ENCODE measurements at places on chromosomes 2 and 18.

DNA sequence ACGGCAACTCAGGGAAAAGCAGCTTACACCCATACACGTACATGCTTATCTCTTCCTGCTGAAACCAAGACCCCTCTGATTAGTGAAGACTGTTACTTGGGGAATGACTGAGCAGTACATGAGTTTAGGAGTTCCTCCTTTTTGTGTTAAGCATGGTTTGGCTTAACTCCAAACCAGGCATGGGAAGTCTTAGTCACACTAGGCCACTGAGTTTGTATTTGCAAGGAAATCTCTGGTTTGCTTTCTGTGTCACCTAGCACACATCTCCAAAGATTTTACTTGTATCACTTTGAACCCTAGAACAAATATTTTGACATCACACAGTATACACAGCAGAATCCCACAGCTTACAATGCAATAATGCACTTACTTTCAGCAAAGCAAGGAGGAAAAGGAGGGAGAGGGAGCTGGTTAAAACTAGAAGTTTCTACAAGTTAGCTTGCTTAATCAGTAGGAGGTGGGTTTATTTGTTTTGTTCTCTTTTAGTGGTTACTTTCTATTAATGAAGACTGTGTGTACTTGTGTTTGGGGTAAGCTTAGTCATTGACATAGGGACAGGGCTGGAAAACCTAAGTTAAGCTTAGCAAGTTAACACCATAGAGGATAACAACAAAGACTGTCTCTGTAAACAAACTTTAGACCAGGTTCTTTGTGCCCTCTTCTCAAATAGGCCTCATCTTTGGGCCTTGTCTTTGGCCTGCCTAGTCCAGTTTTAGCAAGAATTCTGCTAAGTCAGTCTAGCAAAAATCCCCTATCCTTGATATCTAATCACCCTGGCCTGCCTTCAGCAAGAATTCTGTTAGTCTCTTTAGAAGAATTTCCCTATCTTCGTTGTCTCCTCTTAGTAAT, 219.4 kb downstream of the MREG start:
- peak; percentile 56 for DNase-seq

DNA sequence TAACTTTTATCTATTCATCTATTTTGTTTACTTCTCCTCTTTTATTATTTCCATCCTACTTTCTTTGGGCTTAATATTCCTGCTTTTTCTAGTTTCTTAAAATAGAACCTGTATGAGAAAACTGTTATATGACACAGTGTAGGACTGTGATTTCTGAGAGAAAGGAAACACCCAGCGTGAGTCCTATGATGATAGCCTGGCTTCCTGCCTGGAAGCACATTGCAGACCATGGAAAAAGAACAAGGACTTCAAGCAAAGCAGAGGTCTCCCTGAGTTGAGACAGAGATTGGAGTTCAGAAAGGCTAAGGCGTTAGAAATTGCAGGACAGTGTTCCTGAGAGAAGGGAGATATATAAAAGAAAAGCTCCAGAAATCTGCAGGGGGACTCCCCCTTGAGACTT, 7.8 kb downstream of the RBM44 start:
- DNase-seq: no peak

GRCh38 chr2:174166261-174166660, 82.1 kb downstream of the OLA1 start:
- DNase-seq: no peak

DNA sequence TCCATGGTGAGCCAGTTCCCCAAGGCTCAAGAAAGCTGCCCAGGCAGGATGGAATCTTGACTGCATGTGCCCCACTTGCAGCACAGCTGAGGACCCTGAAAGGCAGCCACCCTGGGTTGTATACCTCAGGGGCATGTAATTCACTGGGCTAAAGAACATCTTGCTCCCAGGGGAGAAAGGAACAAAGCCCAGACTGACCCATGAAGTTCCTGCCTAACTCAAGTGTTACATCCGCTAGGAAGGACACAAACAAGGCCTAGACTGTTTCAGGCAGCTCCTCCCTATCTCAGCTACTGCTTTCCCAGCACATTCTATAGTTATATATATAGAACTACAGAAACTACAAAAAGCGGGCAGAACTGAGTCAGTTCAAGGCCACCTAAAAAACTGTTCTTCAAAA, 69.0 kb downstream of the RBM43 start:
- DNase-seq: no peak

DNA sequence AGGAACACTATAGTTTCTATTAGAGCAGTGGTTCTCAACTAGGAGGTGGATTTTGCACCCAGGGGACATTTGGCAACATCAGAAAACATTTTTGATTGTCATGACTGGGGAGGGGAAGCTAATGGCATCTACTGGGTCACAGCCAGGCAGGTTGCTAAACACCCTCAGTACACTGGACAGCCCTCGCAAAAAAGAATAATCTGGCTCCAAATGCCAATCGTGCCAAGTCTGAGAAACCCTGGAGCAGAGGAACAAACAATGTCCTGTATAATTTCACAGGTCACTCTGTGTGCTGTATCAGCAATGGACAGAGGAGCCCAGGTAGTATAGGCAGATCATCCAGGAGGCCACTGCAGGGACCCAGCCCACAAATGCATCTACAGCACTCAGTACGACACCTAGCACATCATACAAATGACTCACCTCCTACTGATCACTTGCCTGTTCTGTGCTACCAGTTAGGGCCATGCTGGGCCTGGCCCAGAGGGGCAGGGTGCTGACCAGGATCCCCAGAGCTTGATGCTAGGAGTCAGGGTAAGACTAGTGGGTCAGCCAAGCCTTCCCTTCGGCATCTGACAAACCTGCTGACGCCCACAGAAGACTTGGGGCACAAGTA, 37.6 kb downstream of the SFXN5 start:
- no peak for DNase-seq

GRCh38 chr2:26033270-26033817, 540 bp upstream of the RAB10 start:
- peak; percentile 86 for DNase-seq

GRCh38 chr2:204251158-204251997, 293.9 kb upstream of the PARD3B start:
- DNase-seq: no peak

DNA sequence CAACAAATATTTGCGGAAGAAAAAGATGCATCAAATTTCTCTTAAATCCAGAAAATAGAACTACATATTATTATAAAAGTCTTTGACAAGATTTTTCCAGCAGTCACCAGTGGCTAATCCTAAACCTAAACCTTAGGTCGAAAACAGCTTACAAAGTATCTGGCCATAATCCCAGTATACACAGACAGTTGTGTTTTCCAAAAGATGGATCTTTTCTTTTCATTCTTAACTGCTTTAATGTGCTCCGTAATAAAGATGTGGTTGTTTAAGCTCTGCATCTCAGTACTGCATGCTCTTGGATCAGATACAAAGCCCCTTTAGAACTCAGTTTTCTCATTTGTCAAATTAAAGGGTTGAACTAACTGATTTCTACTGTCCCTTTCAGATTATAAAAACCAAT, 247.8 kb downstream of the TXNL1 start:
- no peak for DNase-seq

DNA sequence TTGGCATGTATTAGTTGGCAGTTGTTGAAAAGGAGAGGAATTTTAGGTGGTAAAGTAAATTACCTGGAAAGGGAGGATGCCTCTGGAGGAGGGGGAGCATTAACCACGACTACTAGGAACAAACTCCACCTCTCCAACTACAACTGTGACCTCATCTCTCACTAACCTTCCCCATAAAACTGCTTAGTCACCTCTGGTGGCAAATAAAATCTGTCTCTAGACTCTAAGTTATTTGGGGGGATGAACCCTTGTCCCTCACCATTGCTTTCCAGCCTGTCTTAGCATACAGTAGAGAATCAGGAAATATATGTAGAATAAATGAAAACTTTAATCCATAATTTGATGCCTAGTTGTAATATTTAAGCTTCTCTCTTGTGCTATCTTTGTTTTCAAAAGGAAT, 27.6 kb upstream of the MYO1B start:
- DNase-seq: peak; percentile 89

DNA sequence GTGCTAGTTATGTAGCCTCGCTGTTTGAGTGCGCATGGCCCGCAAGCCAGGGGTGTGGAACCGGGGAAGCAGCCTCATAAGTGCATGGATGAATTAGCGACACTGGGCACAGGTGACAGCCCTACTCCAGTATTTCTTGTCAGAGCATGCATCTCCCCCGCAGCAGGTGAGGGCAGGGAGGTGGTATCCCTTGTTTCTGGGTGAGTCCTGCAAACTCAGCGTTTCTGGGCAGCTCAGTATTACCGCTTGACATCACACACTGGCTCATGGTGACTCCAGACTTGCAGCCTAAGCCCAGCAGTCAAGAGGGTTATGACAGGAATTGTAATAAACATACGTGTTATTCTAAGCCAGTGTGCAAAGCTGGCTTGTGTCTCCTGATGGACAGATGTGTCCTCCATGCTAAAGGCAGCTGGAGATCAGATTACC, 2.5 kb downstream of the CABLES1 start:
- no peak for DNase-seq

GRCh38 chr2:108184419-108184818, 55.3 kb upstream of the SULT1C3 start:
- peak; percentile 37 for DNase-seq

- no peak for DNase-seq
Measured at GRCh38 chr2:144925886-144926285, 406.0 kb upstream of the ZEB2 start.

DNA sequence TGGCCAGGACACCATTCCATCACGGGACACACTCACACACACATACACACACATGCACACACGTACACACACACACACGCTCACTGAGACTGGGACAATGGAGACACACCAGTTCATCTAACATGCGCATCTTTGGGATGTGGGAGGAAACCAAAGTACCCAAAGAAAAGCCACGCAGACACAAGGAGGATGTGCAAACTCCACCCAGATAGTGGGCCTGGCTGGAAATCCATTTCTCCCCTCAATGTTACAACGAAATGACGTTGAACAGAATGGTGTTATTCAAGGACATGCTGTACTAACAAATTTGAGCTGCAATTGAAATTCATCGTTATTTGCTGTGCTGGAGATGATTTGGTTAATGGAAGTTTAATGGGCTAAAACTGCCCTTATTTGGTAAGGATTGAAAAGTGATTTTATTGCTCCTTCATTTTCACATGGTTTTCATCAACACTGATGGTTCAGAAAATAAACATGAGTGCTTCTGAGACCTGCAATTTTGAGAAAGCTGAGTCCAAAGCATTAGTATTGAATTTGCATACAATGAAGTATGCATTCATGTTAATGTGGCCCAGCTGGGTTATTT, 110.0 kb downstream of the KCNE4 start:
- DNase-seq: no peak

- DNase-seq: no peak
Measured at GRCh38 chr2:15890936-15891905, 49.1 kb upstream of the MYCN start.

DNA sequence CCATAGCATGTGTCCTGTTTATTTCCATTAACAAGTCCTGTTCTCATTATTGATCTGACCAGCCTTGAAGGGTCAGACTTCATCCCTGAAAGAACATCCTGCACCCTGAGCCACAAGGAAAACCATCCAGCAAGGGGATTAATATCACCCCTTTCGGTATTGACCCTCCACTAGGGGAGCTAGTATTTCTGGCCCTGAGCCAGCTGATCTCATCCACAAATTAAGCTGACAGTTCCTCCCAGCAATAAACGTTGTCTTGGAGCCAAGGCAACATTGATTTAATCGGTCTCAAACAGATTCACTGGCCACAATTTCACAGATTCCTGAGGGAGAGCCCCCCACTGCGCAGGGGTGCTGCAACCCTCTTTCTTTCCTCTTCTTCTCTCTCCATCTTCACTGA, 353.1 kb upstream of the FANCL start:
- peak; percentile 13 for DNase-seq

DNA sequence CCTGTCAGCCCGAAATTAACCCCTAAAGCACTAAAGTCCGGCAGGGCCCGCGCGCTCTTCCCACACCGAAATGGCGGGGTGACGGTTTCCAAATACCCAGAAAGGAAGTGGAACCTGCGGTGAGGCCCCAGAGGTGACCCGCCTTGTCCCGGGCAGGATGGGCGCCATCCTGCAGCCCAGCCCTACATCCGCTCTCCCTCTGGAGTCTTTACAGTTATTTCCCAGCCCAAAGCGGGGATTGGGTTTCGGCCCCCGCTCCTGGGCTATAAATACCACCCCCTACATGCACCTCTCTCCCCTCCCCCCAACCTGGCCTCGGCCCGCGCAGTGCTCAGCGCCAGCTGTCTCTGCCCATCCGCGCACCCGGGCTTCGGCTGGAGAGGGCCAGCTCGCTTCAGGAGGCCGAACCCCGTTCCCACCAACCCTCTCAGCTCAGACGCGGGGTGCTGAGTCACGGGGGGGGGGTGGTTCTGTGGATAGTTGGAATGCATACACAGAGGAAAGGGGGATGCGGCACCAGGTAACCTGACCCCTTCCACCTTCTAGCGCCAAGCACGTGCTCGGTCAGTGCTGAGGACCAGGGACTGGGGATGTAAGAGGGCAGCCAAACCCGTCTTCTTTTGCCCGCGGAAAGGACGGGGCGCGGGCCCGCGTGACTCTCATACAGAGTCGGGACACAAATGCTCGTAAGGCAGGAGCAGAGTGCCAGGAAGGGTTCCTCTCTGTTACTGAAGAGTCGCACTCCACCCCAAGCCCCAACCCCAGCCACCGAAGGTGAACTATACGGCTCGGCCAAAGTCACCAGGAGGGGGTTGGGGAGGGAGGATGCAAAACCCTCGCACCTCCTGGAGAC, at the start of gene TUBA4B:
TUBA4B (plus strand) TSS at position 344 of the 853 bp plus-strand sequence; CDS start at position 509, 165 bp downstream.
- peak; percentile 56 for DNase-seq

GRCh38 chr2:53442783-53443182, 324.8 kb upstream of the CHAC2 start:
- peak; percentile 12 for DNase-seq

- DNase-seq: peak; percentile 74
Measured at GRCh38 chr2:36780231-36780839, 83.8 kb downstream of the VIT start.

- no peak for DNase-seq
Measured at GRCh38 chr2:30886080-30886479, 78.8 kb upstream of the CAPN13 start.

DNA sequence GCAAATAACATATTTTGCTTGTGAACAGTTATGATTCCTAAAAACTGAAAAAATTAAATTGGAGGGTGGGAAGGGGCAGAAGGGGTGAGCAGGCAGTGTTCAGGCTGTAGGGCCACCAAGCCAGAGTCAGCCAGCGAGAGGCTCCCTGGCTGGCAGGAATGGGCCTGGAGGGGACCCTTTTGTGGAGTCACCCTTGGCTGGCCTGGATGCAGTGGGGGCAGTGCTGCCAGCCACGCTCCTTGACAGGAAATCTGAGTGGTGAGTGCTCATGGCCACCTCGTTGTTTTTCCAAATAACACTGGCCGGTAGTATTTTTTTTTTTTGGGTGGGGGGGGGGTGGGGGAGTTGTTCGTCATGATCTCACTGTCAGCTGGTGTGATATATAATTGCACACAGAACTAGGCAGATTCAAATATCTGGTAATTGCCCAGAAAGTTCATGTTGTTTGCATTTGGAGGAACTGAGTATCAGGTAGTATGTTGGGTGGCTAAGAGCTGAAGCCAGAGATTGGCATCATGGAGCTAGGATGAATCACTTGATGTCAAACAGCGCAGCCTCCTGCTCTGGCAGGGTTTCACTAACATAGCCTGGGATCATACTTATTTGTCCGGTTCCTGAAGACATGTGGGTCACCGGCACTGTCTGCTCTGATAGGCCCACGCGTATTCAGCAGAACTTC, 160.0 kb downstream of the PTGR3 start:
- DNase-seq: no peak

All from ACHN (cell line).